ENCODE measurements at places on chromosomes 1 and 21. TPM values are rescaled to one million over a fixed set of nuclear protein-coding genes. Genes with fewer than 3 reads are reported as not detected.

CD247 gene
- total RNA-seq: 1.1 TPM

TMPRSS3 gene
- total RNA-seq: not detected

GOLT1A gene
- not detected for total RNA-seq

SYT6 gene
- total RNA-seq: 0.04 TPM

DNA sequence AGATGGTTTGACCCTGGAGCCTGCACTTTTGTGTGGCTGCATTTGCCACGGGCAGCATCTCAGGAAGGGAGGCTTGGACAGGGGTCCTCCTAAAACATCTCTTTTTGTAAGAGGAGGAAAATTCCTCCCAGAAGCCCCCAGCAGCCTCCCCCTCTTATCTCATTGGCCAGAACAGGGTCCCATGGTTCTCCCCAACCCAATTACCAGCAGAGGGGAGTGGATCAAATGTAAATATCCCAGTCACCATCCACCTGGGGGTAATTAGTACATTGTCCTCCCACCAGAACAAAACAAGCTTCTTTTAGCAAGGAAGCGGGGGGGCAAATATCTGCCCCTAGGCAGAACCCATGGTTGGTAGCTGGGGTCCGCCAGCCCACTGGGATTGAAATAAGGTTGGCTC, 44.7 kb upstream of the TENT5B start:
- peak; percentile 31 for DNase-seq

DNA sequence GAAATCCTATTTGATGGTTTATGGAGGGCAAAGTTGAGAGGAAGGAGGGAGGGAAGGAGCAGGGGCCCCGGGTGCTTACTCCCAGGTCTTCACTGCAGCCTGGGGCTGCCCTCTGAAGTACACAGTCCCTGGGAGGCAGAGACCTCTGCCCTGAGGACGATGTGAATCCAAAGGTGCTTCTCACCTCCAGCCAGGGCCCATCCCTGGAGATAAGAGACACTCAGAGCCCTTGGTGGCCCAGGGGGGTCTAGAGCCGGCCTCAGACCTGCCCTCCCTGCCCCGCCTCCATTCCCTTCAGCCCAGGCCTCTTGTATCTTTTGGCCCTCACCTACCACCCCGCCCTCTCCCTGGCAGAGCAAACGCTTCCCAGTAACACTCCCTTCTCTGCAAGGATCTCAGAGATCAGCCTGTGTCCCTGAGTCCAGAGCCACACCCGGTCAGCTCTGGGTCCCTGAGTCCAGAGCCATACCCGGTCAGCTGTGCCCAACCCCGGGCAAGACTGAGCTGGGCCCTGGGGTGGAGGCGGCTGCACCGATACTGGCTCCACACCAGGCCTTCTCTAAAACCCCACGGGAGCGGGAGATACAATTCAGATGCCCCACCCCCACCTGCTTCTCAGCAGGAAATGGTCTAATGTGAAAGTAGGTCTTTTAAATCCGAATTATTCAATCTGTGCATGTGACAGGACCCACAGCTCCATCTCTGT, 3.6 kb upstream of the GNB1 start:
- DNase-seq: no peak

DNA sequence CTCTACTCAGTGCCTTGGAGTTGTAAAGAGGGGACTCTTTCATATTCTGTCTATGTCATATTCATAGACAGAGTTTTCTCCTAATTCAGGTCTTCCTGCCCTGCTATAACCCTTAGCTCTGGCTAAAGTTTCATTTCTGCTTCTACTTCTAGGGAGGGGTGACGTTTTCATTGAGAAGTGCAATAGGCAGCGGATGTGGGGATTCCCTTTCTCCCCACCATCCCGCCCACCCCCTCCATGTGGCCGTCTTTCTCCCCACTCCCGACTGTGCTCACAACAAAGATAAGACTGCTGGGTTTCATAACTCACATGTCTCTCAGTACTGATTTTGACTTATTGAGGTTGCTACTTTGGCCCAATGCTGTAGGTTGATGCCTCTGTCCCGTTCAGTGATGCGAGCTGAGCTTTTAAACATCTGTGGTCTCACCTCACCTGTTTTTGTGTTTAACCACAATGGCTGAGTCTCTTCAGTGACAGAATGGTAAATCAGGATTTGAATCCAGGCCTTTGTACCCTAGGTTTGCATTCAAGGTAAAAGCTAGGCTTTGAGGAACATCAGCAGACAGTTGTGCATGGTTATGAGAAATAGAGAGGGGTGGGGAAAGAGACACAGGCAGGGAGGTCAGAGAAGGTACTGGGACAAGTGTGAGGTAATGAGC, 7.8 kb upstream of the KIF14 start:
- DNase-seq: no peak

GRCh38 chr1:7257225-7257624, 472.0 kb downstream of the CAMTA1 start:
- DNase-seq: no peak

DNA sequence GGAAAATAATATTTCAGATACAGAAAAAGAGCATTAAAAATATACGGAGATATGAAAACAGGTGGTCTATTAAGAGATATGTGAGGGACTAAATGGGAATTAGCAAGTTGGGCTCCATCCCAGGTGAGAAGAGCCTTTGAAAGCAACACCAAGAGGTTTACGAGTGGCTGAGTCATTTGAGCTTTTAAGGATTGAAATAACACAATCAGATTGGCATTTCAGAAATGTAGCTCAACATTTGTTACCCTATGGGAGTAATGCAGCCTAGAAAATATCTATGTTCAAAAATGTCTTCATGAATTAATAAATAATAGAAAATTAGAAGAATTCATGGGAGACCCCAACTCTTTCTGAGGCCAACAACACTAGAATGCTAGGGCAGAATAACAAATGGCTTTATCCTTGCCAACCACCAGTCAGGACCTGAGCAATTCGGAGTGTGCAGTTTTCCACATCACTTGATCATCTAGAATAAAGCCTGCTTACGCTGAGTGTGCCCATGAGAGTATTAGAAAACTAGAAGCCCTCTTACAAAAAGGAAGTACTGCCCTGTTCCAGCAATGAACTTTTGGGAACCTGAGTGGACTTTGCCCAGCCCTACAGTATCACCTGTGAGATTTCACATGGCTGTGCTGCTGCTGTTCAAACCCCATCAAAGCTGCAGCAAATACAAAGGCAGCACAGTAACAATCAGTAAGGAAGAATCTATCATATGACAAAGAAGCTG, 538.0 kb upstream of the CAMK1G start:
- DNase-seq: no peak

DNA sequence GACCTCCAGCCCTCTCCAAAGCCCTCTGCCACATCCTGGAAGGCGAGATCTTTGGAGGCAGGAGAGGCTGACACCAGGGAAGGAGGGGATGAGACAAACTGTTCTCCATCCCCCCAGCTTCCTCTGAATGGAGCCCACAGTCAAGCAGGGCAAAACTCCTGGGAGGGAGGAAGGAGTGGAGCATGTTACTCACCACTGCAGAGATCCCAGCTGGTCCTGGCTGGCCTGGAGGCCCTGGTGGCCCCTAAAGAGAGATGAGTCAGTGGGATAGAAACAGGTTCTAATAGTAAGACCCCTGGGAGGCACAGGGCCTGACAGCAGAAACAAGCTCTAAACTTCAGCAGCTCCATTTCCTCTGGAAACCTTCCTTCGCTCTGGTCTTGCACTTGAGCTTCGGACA, 14.0 kb upstream of the PEF1 start:
- no peak for DNase-seq

DNA sequence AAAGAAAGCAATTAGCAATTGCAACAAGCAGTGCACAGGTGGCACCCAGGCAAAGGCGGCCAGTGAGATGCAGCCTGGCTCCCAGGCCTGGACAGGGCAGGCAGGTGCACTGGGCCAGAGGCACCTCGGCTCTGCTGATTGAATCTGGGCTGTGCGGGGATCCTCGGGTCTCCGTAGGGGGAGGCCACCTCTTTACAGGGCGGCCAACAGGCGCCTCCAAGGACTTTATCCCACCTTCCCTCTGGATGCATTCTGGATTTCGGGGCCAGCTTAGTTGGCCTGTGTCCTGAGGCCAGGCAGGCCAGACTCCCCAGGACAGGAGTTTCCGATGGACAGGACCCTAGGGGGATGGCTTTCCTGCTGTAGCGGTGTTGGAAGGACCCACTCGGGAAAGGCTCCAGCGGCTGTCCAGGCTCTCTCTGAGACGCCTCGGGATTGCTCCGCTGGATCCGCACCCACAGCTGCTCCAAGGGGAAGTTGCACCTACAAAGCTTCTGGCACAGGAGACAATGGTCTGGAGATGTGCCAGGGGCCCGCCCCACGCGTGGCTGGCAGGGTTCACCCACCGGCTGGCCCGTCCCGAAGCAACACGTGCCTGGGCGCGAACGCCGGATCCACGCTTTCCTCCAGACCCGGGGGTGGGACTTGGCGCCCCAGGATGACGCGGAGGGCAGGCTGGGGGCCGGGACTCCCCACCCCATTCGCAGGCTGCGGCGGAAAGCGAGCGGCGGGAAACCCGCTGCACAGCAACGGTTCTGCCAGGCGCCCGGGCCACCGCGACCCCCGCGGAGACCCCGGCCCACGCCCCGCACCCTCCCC, 810 bp downstream of the SLC19A1 start:
- DNase-seq: peak; percentile 64

- no peak for DNase-seq
These were observed 56.4 kb downstream of the KIRREL1 start for GRCh38 chr1:158049853-158050252.

GRCh38 chr1:14674030-14674429, 75.5 kb downstream of the KAZN start:
- no peak for DNase-seq

- no peak for DNase-seq
These were observed 288.4 kb downstream of the SMYD3 start for GRCh38 chr1:246218686-246219085.

- no peak for DNase-seq
These were observed 552.3 kb downstream of the NUF2 start for GRCh38 chr1:163874070-163874469.

Measured in SJCRH30 (cell line).